Heart left ventricle (tissue), 16 donors: ENCODE measurements at places on chromosomes 2 and 18. TPM values are rescaled to one million over a fixed set of nuclear protein-coding genes. Genes with fewer than 3 reads are reported as not detected.

DNA sequence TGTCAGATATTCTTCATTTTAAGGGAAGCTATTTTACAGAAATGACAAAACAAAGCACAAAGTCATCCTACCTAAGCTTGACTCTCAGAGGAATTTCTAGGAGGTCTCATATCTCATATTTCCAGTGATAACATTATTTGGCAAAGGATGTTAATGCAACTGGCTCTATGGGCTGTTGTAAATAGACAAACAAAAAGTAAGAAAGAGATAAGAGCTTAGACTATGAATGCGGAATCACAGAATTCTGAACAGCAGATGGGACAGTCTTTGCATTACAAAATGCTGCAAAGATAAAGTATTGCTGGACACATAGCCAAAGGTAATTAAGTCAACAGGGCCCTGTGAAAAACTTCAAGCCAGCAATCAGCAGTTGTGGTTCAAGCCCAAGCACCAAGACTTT, 23.9 kb downstream of the PIAS2 start:
- H3K36me3 ChIP-seq: no peaks in the 10 kb centered on the region
- no peaks in the 10 kb centered on the region for H3K4me1 ChIP-seq
- H3K27ac ChIP-seq: no peak overlapping the region
- no peak for DNase-seq
- H3K27me3 ChIP-seq: no peaks in the 10 kb centered on the region
- H3K4me3 ChIP-seq: no peak overlapping the region

GRCh38 chr2:16058747-16059358, 118.5 kb downstream of the MYCN start:
- no peak for DNase-seq
- H3K27ac ChIP-seq: no peak overlapping the region
- no peak overlapping the region for H3K4me3 ChIP-seq
- no peaks in the 10 kb centered on the region for H3K36me3 ChIP-seq

- H3K27ac ChIP-seq: no peak overlapping the region
- DNase-seq: no peak
- no peaks in the 10 kb centered on the region for H3K4me1 ChIP-seq
- no peak overlapping the region for H3K4me3 ChIP-seq
- H3K27me3 ChIP-seq: no peaks in the 10 kb centered on the region
These were observed 121.2 kb downstream of the IRS1 start for GRCh38 chr2:226678422-226678821.

GRCh38 chr2:202327858-202328257, 48.3 kb upstream of the BMPR2 start:
- H3K27ac ChIP-seq: no peak overlapping the region
- no peaks in the 10 kb centered on the region for H3K36me3 ChIP-seq
- no peak overlapping the region for H3K4me3 ChIP-seq
- no peaks in the 10 kb centered on the region for H3K4me1 ChIP-seq
- no peak for DNase-seq

GRCh38 chr2:189425676-189426075, 15.6 kb upstream of the WDR75 start:
- no peak overlapping the region for H3K27ac ChIP-seq
- no peaks in the 10 kb centered on the region for H3K4me1 ChIP-seq
- DNase-seq: no peak
- H3K36me3 ChIP-seq: no peaks in the 10 kb centered on the region
- H3K27me3 ChIP-seq: no peaks in the 10 kb centered on the region

GRCh38 chr2:8453904-8454302, 228.0 kb upstream of the ID2 start:
- DNase-seq: no peak
- peaks cover 4% of the 10 kb centered on the region for H3K4me1 ChIP-seq
- no peak overlapping the region for H3K4me3 ChIP-seq
- H3K27me3 ChIP-seq: peaks cover 20% of the 10 kb centered on the region

DNA sequence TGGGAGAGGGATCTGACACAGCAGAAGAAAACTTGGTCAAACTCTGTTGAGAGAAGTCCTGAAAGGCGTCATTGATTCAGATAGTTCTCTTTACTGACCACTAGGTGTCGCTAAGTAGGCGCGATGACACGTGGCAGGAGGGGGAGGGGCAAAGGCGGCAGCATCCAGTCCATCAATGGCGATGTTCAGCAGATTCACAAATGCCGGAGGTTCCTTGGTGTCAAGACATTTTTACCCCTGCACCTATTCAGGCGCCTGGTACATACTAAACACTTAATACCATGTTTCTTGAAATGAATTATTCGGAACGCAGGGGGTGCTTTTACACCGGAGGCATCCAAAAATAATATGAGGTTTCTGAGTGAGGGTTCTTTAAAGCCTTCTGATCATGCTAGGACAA, 3.0 kb upstream of the PLEK start:
- no peaks in the 10 kb centered on the region for H3K27me3 ChIP-seq
- no peaks in the 10 kb centered on the region for H3K4me1 ChIP-seq
- no peak overlapping the region for H3K27ac ChIP-seq
- H3K4me3 ChIP-seq: no peak overlapping the region
- no peaks in the 10 kb centered on the region for H3K36me3 ChIP-seq
- peak; percentile 75 for DNase-seq

GRCh38 chr2:179545024-179545423, 280.4 kb upstream of the SESTD1 start:
- H3K27ac ChIP-seq: no peak overlapping the region
- H3K4me3 ChIP-seq: no peak overlapping the region
- no peaks in the 10 kb centered on the region for H3K27me3 ChIP-seq
- no peak for DNase-seq
- H3K4me1 ChIP-seq: no peaks in the 10 kb centered on the region
- no peaks in the 10 kb centered on the region for H3K36me3 ChIP-seq

DNA sequence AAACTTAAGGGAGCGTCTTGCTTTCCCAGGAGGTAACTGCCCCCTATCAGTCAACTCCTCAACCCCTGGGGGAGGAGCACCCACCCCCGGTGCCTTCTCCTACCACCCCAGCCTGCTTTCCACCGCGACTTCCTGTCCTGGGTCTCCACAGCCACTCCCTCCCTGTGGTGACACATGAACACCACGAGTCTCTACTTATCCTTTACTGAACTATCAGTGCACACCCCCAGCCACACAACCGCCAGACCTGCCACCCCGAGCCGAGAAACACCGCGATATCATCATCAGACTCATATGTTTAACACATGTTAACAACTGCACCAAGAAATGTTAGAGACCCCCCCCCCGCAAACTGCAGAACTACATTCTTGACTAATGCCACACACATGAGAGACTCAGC, 43.3 kb downstream of the LONRF2 start:
- H3K27me3 ChIP-seq: no peaks in the 10 kb centered on the region
- H3K27ac ChIP-seq: no peak overlapping the region
- H3K4me1 ChIP-seq: no peaks in the 10 kb centered on the region
- no peaks in the 10 kb centered on the region for H3K36me3 ChIP-seq

GRCh38 chr2:88603146-88603545, 24.1 kb downstream of the EIF2AK3 start:
- no peak for DNase-seq
- peaks cover 58% of the 10 kb centered on the region for H3K4me1 ChIP-seq

DNA sequence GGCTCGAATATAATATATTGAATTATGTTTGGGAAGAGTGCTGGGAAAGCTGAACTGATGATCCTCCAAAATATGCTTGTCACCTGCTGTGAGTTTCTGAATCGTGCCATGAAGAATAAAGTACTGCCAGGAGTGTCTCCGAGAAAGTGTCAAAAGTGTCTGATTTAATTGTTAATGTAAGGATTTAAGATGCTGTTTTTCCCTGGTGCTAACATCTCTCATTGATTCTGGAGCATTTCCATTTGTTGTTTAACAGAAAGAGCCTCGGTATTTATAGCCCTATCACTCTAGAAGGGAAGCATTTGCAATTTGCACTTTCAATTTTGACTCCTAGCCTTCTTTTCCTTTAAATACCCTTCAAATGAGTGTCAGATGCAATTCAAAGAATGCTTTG, 342.2 kb downstream of the RND3 start:
- DNase-seq: no peak
- no peaks in the 10 kb centered on the region for H3K4me1 ChIP-seq

DNA sequence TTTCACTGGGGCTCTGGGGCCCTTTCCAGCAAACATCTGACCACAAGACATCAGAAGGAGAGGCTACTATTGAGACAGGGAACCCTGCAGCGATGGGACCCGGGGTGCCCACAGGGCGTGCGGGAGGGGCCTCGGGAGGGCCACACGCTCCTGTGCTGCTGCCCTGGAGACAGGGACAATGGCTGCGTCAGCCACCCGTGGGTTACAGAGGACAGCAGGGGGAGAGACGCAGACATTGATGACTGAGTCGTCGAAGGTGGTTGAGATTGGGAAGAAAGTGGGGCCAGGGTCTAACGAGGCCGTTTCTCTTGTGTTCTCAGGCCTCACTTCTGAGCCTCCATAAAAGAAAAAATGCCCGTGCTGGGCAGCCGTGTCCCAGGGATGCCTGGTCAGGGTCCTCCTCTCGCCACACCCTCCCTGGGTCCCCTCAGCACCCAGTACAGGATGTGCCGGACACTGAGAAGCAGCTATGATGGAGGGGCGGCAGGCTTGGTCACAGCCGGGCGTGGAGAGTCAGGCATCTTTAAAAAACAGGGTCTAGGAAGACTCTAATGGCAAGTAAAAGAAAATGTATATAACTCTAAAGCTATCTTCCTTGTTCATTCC, 73.9 kb downstream of the NDUFA10 start:
- no peaks in the 10 kb centered on the region for H3K27me3 ChIP-seq
- H3K27ac ChIP-seq: peak overlapping the region; percentile 84
- peaks cover 33% of the 10 kb centered on the region for H3K4me1 ChIP-seq
- DNase-seq: no peak
- H3K36me3 ChIP-seq: no peaks in the 10 kb centered on the region
- no peak overlapping the region for H3K4me3 ChIP-seq

GRCh38 chr2:108534584-108535356, 500 bp downstream of the LIMS1 start:
- no peaks in the 10 kb centered on the region for H3K36me3 ChIP-seq
- H3K27me3 ChIP-seq: no peaks in the 10 kb centered on the region
- peak overlapping the region; percentile 77 for H3K4me3 ChIP-seq
- H3K27ac ChIP-seq: peak overlapping the region; percentile 33
- peak; percentile 75 for DNase-seq

GRCh38 chr2:56227811-56228210, 44.0 kb downstream of the CCDC85A start:
- H3K27me3 ChIP-seq: no peaks in the 10 kb centered on the region
- H3K36me3 ChIP-seq: no peaks in the 10 kb centered on the region
- H3K4me3 ChIP-seq: no peak overlapping the region

DNA sequence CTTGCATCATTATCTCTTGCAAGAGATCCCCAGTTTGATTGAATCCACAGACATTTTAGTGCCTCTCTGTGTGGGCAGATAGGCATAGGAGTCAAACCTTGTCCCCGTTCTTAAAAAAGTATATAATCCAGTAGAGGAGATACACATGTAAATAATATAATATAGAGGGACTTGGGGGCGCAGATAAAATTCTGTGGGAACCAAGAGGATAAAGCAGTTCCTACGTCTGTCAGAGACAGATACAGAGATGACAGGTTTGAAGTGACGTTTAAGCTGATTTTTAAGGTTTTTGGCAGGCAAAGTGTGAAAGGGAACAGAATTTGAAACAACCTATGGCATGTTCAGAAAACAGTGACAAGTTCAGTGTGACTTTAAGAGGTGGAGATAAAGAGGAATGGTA, 63.1 kb downstream of the CAB39 start:
- no peaks in the 10 kb centered on the region for H3K27me3 ChIP-seq
- no peaks in the 10 kb centered on the region for H3K36me3 ChIP-seq
- no peak overlapping the region for H3K4me3 ChIP-seq

- H3K4me3 ChIP-seq: no peak overlapping the region
- H3K36me3 ChIP-seq: no peaks in the 10 kb centered on the region
- DNase-seq: no peak
These were observed 35.6 kb downstream of the COL5A2 start for GRCh38 chr2:189143925-189144324.

DNA sequence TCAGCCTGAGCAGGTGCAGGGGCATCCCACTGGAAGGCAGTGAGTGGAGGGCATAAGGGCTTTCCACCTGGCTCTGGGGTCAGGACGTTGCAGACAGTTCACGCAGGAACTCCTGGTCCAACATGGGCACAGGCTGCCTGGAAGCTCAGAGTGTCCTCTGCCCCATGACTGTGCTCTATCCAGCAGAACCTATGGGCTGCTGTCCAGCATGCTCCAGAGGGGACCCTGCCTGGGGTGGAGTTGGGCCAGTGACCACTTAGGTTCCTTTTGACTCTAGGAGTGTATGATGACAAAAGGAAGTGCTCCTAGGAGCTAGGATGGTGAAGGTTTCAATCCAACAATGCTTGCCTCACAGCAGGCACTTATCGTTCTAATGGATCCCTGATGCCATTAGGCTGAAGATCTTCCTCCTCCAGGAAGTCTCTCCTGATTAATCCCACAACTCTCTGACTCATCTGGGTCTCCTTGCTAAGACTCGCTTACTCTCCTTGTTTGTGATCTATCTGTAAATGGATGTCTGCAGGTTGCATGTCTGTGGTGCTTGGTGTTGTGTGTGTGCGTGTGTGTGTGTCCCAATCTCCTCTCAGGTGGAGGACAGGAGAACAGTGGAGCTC, 224.0 kb downstream of the CELF4 start:
- H3K27me3 ChIP-seq: peaks cover 24% of the 10 kb centered on the region
- DNase-seq: no peak
- no peaks in the 10 kb centered on the region for H3K36me3 ChIP-seq
- no peak overlapping the region for H3K4me3 ChIP-seq
- no peak overlapping the region for H3K27ac ChIP-seq

DNA sequence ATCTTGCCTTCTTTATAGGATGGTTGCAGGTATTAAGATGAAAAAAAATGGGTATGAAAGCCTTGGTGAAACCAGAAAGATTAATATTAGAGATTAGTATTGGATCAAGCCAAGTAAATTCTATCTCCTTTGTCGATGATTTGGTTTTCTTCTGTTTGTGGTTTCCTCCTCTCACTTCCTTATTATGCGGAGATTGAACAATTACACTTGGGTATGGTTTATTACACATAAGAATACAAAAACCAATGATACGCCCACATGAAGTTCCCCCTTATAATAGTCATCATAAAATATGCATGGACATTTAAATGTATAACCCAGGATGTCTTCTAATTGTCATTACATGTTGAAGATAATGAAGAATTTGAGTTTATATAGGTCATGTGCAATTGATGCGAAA, 4.9 kb downstream of the LTBP1 start:
- no peak overlapping the region for H3K27ac ChIP-seq
- DNase-seq: no peak
- H3K36me3 ChIP-seq: no peaks in the 10 kb centered on the region

The PTPN4 gene
- 48.2 TPM for total RNA-seq

The COL6A3 gene
- 87.3 TPM for total RNA-seq

The POU3F3 gene
- 0.27 TPM for total RNA-seq

The FAM237A gene
- total RNA-seq: not detected

The ACOXL gene
- total RNA-seq: not detected

The HOXD9 gene
- total RNA-seq: 0.40 TPM

The HOXD13 gene
- not detected for total RNA-seq

The ANKRD36C gene
- total RNA-seq: 5.5 TPM

The XDH gene
- total RNA-seq: not detected

The B4GALT6 gene
- 11.6 TPM for total RNA-seq

The TCF23 gene
- total RNA-seq: 0.85 TPM

The ARHGAP28 gene
- 0.42 TPM for total RNA-seq

The REG3G gene
- total RNA-seq: not detected

The RAB27B gene
- 0.28 TPM for total RNA-seq

The ASXL3 gene
- total RNA-seq: 3.5 TPM

The STARD6 gene
- not detected for total RNA-seq

The APLF gene
- 4.1 TPM for total RNA-seq

The TANC1 gene
- 74.0 TPM for total RNA-seq

The LYG1 gene
- total RNA-seq: 0.42 TPM

The CNDP2 gene
- total RNA-seq: 162 TPM

The RPRD1A gene
- total RNA-seq: 40.7 TPM
